Activated CD4-positive, alpha-beta memory T cell treated with anti-CD3 and anti-CD28 coated beads, Interleukin-2, amount 10 ng/mL, durations not matched to agents 7 days and 5 days (primary cell): ENCODE measurements at places on chromosomes 7 and 10.

DNA sequence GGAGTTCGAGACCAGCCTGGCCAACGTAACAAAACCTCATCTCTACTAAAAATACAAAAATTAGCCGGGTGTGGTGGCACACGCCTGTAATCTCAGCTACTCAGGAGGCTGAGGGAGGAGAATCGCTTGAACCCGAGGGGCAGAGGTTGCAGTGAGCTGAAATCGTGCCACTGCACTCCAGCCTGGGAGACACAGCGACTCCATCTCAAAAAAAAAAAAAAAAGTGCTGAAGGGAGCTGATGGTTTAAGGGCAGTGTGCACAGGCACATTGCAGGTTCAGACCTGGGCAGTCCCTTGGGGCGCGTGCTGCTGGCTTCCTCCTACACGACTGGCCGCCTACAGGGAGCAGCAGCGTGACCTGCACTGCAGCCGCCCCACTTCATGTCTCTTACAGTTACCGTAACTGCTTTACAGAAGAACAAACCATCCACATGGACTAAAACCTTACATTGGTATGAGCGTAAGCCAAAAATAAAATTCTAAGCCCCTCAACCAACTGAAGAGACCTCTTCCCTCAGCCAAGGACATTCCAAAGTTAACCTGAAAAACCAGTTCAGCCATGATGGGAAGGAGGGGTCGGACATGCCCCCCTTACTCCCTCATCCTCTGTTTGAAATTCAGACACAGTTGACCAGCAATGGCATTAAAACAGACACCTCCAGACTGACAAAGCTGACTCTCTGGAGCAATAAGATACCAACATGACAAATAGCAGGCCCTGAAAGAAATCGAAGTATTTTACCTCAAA, 262.2 kb downstream of the ZMYND11 start:
- no peak for DNase-seq

DNA sequence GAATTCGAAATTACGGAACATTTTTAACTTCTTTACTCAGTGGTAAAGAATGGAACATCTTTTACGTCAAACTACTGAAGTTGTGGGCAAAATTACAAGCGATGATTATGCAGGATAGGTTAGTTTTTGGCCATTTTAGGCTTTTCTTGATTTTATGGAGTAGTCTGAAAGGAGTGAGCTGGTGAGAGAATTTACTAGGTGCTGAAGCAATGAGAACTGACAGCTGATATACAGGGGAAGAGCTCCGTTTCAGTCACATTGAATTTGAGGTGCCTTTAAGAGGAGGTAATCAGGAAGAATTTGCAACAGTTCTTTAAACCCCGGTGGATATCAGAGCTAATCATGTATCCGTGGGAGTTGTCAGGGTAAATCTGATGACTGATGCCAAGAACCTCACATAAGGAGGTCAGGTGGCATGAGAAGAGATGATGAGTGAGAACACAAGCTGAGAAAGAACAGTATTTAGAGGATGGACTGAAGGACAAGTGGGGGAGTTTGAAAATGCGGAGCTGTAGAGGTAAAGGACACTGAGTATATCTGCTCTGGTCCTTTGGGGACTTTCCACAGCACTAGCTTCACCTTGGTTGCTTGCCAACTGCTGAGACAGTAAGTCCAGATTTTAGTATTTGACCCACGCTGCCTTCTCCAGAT, 104.3 kb downstream of the AHR start:
- DNase-seq, result no peak

DNA sequence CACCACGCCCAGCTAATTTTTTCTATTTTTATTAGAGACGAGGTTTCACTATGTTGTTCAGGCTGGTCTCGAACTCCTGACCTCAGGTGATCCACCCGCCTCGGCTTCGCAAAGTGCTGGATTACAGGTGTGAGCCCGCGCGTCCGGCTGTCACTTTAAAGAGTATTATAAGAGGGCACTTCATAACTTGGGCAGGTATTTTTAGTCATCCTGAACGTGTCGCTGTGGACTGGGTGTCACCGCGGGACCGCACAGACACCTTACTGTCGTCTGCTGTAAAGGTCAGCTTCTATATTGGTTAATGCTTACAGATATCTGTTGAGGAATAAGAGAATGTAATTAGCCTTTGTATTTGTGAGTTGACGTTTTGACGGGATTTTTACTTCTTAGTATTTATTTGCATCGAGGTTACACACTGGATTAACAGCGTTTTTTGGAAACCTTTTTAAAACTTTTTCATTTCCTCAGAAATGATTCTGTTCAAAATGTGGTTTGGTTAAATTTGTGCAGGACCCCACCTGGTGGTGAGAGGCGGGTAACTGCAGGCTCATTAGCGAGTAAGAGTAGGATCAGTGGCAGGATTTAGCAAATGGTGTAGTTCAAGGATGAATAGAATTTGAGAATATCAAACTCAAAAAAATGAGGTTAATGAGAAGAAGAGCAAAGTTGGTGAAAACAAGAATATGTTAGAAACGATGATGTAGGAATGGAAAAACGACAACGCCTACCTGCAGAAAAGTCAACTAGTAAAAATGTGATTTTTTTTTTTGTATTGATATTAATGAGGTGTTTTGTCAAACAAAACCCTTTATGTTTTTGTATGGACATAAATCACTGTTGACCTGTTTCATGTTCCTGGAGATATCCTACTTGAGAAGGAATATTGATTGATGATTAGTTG, 3.2 kb downstream of the DNAJB6 start:
- peak; percentile 77 for DNase-seq

DNA sequence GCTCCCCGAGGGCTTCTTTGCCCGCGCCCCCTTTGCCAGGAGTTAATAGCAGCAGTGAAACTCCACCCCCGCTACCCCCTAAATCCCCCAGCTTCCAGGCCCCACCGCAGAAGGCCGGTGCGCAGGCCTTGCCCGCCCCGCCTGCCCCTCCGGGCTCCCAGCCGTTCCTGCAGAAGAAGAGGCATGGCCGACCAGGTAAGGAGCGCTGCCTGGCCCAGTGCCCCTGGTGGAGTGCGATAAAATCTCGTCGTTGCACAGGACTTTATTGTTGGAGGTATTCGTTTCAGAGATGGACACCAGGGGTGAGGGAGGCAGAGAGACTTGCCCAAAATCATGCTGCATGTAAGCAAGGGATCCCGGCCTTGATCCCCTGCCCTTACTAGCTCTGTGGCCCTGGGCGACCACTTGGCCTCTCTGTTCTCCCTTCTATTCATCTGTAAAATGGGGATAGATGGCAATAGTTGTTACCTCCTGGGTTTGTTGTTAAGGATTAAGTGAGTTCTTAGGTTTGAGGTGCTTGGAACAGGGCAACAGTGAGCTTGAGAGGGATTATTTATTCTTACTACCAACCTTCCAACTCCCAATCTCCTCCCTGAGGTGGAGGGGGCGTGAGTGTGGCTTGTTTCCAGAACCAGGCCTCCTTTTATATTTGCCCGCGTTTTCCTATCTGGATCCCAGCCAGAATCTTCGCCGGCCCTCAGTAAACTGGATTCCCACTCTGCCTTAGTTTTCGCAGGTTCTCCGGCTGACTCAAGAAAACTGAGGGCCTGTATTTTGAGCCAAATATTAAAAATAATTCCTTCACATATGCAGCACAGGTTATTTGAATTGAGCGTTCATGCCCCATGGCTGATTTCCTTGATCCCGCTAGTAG, 78.3 kb downstream of the WIPF3 start:
- no peak for DNase-seq

DNA sequence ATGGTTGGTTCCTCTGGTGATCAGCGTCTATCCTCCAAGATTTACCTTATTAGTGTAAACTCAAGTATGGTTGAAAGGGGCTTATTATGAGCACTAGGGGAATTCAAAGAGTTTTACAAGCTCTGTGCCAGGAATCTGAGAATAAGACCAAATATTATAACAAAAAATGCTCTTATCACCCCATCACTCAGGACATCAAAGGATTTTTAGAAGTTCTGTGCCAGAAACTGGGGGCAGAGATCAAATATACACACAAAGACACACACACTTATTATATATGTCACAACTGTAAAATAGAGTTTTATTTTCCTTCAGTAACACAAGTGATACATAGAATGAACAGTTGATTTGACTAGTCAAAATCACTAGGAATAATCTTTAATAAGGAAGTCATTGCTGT, 89.3 kb downstream of the MLLT10 start:
- DNase-seq, result no peak

DNA sequence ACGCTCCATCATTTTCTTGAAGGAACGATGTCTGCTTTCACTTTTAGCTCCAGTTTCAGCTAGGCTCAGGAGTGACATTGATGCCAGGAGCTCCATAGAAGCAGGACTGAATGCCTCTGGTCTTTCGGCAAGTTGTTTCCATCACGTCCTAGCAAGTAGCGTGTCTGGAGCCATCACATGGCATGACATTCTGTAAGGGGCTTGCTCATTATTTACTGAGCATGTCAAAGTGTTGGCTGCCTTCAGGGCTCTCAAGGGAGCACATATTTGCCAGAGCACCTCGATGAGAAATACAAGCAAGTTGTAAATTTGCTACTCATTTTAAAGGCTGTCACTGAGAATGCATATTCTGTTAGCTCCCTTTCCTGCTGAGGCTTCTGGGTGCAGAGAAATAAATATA, 131.0 kb upstream of the ITGB1 start:
- DNase-seq, result no peak

DNA sequence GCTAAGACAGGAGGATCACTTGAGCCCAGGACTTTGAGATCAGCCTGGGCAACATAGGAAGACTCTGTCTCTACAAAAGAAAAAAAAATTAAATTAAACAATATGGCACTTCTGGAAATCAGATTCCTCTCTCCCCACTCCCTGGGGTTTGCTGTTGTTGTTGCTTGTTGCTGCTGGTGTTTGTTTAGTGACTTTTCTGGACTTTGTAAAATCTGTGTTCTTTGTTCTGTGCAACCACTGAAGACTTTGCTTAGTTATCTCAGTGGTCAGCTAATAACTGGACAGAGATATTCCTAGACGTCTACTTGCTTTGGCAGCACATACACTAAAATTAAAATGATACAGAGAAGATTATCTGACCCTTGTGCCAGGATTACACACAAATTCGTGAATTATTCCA, 10.3 kb upstream of the WIPI2 start:
- DNase-seq, result no peak

- DNase-seq, result no peak
Measured at GRCh38 chr10:88908194-88908593, 28.1 kb downstream of the STAMBPL1 start.

DNA sequence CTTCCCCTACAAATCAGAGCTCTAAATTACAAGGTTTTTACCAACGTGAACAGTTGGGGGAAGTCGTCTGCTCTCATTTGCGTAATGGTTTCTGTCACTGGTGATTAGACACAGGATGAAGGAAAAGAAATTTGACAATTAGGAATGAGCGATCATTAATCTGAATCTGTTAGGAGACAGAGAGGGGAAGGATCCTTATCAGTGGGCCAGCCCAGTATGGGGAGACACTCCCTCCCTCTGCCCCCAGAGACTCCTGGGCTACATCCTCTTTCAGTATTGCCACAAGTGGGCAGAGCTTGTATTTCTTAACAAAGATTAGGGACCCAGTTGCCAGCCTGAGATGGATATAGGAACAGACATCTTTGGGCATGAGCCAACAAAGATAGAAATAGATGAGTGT, 15.5 kb downstream of the HIF1AN start:
- no peak for DNase-seq

- DNase-seq, result no peak
Measured at GRCh38 chr7:33156441-33156840, 27.1 kb downstream of the BBS9 start.

GRCh38 chr10:132196178-132197113, 9.7 kb downstream of the DPYSL4 start:
- no peak for DNase-seq

GRCh38 chr7:40199076-40199802, 64.4 kb downstream of the SUGCT start:
- no peak for DNase-seq

DNA sequence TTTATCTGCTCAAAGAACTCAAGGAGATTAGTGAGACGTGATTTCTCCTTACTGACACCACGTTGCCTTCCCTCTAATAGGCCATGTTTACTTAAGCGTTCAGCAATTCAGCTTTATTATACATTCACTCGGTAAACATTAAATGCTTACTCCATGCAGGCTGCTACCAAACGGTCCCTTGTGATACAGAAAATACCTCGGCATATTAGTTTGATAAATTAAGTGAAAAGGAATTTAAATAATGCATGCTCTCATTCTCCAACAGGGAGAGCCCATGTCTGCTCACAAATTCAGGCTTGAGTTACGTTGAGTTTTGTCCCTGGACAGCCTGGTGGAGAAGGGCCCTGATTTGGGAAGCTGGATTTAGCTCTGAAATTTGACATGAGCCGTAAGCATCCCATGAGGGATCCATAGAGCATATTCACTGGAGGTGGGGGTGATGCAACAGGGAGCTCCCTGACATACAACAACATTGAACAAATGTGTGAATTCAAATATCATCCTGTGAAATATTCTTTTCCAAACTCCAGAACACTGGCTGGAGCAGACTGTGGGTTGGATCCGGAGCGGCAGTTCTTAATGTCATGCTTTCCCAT, 86.3 kb downstream of the TBXAS1 start:
- no peak for DNase-seq

GRCh38 chr7:134051020-134051419, 76.1 kb upstream of the LRGUK start:
- DNase-seq, result no peak

GRCh38 chr7:89133819-89134218, 338.3 kb upstream of the TEX47 start:
- no peak for DNase-seq

- DNase-seq, result no peak
Measured at GRCh38 chr10:73407495-73407894, 6.4 kb downstream of the ANXA7 start.

GRCh38 chr10:93248583-93249227, 175.0 kb downstream of the CYP26A1 start:
- no peak for DNase-seq

- DNase-seq, result no peak
Measured at GRCh38 chr7:128812514-128813168, 17.6 kb upstream of the FLNC start.

- no peak for DNase-seq
Measured at GRCh38 chr7:132105096-132105495, 471.2 kb downstream of the PLXNA4 start.

GRCh38 chr7:29408841-29409243, 154.8 kb upstream of the PRR15 start:
- peak; percentile 44 for DNase-seq
